Esophagus squamous epithelium (tissue), 5 donors: ENCODE measurements at places on chromosomes 13 and 19.
A peak's percentile ranks its signal among the peaks of the same experiment; 100 is the strongest.

- no peaks in the 10 kb centered on the region for H3K36me3 ChIP-seq
- H3K4me1 ChIP-seq = peaks cover 4% of the 10 kb centered on the region
- peak overlapping the region; percentile 52 for H3K4me3 ChIP-seq
- no peak overlapping the region for H3K27ac ChIP-seq
- DNase-seq = no peak
These were observed 8.6 kb upstream of the NUP62 start for GRCh38 chr19:49937750-49938381.

- H3K27me3 ChIP-seq = no peaks in the 10 kb centered on the region
- H3K36me3 ChIP-seq = peaks cover 7% of the 10 kb centered on the region
- H3K4me3 ChIP-seq = peak overlapping the region; percentile 83
- H3K27ac ChIP-seq = peak overlapping the region; percentile 95
These were observed 1.7 kb upstream of the PSMC4 start for GRCh38 chr19:39969266-39969665.

- peaks cover 7% of the 10 kb centered on the region for H3K4me1 ChIP-seq
- H3K27ac ChIP-seq = peak overlapping the region; percentile 100
- no peaks in the 10 kb centered on the region for H3K36me3 ChIP-seq
- H3K27me3 ChIP-seq = no peaks in the 10 kb centered on the region
These were observed 638 bp downstream of the USPL1 start for GRCh38 chr13:30618186-30618929.

DNA sequence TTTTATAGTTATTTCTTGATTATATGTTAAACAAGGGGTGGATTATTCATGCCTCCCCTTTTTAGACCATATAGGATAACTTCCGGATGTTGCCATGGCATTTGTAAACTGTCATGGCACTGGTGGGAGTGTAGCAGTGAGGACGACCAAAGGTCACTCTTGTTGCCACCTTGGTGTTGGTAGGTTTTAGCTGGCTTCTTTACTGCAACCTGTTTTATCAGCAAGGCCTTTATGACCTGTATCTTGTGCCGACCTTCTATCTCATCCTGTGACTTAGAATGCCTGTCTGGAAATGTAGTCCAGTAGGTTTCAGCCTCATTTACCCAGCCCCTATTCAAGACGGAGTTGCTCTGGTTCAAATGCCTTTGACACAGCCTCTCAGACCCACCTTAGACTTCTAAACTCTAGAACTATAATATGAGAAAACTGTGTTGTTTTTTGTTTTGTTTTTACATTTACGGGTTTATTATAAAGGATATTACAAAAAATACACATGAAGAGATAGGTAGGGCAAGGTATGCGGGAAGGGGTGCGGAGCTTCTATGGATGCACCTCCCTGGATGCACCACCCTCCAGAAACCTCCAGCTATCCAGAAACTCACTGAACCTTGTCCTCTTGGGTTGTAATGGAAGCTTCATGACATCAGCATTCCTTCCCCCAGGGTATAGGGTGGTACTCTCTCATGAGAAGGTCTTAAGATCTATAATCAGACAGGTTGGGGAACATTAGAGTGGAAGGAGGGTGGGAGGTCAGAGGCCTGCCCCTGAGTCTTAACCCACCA, 15.8 kb upstream of the SPRYD7 start:
- no peak overlapping the region for H3K27ac ChIP-seq
- no peaks in the 10 kb centered on the region for H3K27me3 ChIP-seq
- no peaks in the 10 kb centered on the region for H3K36me3 ChIP-seq
- no peak overlapping the region for H3K4me3 ChIP-seq

- H3K4me1 ChIP-seq = peaks cover 27% of the 10 kb centered on the region
- H3K4me3 ChIP-seq = no peak overlapping the region
- peak overlapping the region; percentile 43 for H3K27ac ChIP-seq
- no peaks in the 10 kb centered on the region for H3K36me3 ChIP-seq
- DNase-seq = no peak
These were observed 89.0 kb downstream of the FGF14 start for GRCh38 chr13:102312841-102313240.

GRCh38 chr13:40438999-40439797, 227.2 kb downstream of the FOXO1 start:
- DNase-seq = no peak
- H3K4me3 ChIP-seq = no peak overlapping the region
- no peaks in the 10 kb centered on the region for H3K36me3 ChIP-seq
- peaks cover 23% of the 10 kb centered on the region for H3K4me1 ChIP-seq
- peak overlapping the region; percentile 62 for H3K27ac ChIP-seq

GRCh38 chr19:40253611-40254092, 27.2 kb upstream of the CCNP start:
- DNase-seq = no peak
- H3K36me3 ChIP-seq = peaks cover 78% of the 10 kb centered on the region
- no peaks in the 10 kb centered on the region for H3K27me3 ChIP-seq

DNA sequence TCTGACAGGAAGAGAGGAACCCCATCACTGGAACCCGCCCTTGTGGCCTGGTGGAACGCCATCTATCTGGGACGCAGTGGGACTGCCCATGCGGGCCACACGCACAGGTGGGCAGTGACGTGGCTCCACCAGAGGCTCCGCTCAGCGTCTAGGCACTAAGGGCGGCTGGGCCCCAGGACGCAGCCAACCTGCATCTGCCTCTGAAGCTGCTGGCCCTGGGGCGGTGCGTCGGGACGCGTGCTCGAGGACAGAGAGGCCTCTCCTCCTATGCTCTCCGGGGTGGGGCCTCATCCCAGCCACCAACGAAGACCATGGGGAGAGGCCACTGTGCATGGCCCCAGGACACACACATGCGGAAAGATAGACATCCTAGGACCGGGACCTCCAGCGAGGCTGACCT, 18.1 kb downstream of the IZUMO4 start:
- no peaks in the 10 kb centered on the region for H3K4me1 ChIP-seq
- no peak for DNase-seq
- H3K4me3 ChIP-seq = no peak overlapping the region

DNA sequence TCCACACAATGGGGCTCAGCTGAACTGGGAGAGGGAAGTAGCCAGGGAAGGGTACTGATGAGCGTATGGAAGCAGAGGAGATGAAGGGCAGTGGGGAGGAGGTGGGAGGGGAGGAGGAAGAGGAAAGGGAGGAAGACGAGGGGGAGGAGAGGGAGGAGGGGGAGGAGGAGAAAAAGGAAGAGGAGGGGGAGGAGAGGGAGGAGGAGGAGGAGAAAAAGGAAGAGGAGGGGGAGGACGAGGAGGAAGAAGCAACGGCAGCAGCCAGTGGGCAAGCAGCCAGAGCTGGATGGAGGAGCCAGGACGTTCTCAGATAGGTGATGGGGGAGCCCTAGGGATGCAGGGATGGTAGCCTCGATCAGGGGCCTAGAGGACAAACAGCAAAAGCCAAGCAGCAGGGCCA, 5.6 kb downstream of the CERS4 start:
- H3K27ac ChIP-seq = no peak overlapping the region
- no peaks in the 10 kb centered on the region for H3K27me3 ChIP-seq
- no peak overlapping the region for H3K4me3 ChIP-seq
- peaks cover 14% of the 10 kb centered on the region for H3K4me1 ChIP-seq
- DNase-seq = no peak

- H3K36me3 ChIP-seq = no peaks in the 10 kb centered on the region
- DNase-seq = no peak
- H3K27ac ChIP-seq = no peak overlapping the region
- no peak overlapping the region for H3K4me3 ChIP-seq
- H3K27me3 ChIP-seq = no peaks in the 10 kb centered on the region
These were observed 49.5 kb upstream of the STK24 start for GRCh38 chr13:98626298-98626935.

DNA sequence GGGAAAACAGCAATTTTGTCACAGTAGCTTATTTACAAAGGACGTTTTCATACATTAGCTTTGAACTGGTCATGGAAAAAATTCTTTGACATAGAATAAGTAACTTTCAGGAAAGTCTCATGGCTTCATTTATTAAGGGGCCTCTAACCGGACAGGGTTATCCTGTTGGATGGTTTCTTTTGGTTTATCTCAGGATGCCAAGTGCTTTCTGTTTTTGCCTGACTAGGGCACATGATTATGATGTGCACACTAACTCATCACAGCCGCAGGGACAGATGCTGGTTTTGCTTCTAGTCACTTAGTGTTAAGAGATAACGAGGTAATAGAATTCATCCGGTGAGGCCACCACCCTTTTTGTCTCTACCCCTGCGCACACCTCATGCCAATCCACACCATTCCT, 53.0 kb downstream of the TGDS start:
- no peak for DNase-seq
- H3K36me3 ChIP-seq = no peaks in the 10 kb centered on the region
- no peaks in the 10 kb centered on the region for H3K27me3 ChIP-seq
- no peak overlapping the region for H3K27ac ChIP-seq
- H3K4me1 ChIP-seq = peaks cover under 1% of the 10 kb centered on the region
- H3K4me3 ChIP-seq = no peak overlapping the region

- H3K4me1 ChIP-seq = peaks cover 70% of the 10 kb centered on the region
- H3K27me3 ChIP-seq = peaks cover 9% of the 10 kb centered on the region
- H3K4me3 ChIP-seq = peak overlapping the region; percentile 38
- DNase-seq = no peak
These were observed 668 bp upstream of the ARHGAP45 start for GRCh38 chr19:1066251-1066747.

GRCh38 chr13:63605962-63606361, 2190.3 kb upstream of the PCDH20 start:
- no peaks in the 10 kb centered on the region for H3K27me3 ChIP-seq
- H3K27ac ChIP-seq = no peak overlapping the region
- no peaks in the 10 kb centered on the region for H3K36me3 ChIP-seq
- DNase-seq = no peak
